Prostate gland (tissue), 2 donors: ENCODE measurements at places on chromosomes 6 and 20.

DNA sequence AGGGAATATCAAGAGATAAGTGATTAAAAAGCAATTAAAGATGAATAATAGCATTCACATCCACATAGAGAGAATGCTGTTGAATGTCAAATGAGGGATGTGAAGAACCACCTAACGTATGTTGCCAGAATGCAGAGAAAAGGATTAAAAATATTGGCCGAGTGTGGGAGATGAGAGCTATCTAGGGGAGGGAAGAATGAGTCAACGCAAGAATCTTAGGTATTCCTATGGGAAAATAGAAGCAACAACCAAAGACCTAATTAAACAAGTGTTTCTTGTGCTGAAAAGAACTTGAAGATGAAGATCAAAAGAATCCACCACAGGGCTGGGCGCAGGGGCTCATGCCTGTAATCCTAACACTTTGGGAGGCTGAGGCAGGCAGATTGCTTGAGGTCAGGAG, 12.2 kb upstream of the RSPH3 start:
- no peak for DNase-seq

DNA sequence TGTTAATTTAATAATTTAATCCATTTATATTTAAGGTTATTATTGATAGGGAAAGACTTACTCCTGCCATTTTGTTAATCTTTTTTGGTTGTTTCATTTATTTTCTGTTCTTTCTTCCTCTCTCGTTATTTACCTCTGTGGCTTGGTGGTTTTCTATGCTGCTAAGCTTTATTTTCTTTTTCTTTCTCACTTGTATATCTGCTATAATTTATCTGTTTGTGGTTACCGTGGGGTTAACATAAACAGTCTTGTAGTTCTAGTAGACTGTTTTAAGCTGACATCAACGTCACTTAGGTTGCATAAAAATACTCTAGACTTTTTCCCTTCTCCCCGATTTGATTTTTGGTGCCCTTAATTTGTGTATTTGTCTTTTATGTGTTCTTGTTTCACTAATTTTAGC, 381.3 kb upstream of the SPTLC3 start:
- no peak for DNase-seq

GRCh38 chr6:28929887-28930620, 6.3 kb upstream of the TRIM27 start:
- no peak for DNase-seq

- DNase-seq: no peak
Observed at GRCh38 chr20:21821358-21821757, 115.9 kb downstream of the PAX1 start.

DNA sequence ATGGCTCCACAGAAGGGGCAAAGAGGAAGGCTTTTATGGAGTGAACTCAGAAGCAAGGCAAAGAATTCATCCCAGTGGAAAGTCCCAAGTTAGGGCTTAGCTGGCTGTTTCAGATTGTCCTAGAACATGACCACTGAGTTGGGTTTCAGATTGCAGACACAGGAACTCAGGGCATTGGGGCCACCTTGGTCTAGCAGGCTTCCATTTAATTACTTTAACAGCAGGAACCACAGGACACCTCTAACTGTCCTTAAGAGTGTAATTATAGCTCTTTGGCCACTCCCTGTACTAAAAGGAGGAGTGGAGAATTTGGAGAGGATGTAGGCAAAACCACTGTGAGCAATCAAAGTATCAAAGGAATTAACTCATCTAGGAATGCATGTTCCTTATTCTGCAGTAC, 150.6 kb upstream of the AGPAT4 start:
- no peak for DNase-seq

GRCh38 chr6:132659082-132659481, at the start of gene TAAR1:
TSS of gene TAAR1 (minus strand) at chr6:132659182. CDS start at chr6:132646003, 13,179 bp downstream.
- DNase-seq: no peak

DNA sequence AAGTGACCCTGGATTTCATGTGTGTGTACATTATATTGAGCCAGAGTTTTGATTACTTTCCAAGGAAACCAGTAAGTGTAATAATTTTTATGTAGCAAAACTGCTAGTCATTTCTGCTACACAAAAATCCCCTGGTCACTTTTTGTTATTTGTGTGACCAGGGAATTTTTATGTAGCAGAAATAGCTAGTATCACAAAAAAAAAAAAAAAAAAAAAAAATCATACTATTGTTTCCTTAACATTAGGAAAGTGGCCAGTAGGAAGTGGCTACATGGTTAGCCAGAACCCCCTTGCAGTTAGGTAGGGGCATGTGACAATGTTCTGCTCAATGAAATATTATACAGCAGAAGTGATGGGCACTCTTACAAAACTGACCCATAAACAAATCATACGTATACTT, 434.0 kb upstream of the BTBD3 start:
- DNase-seq: no peak
